ENCODE measurements at places on chromosomes 13 and 19.

GRCh38 chr13:98858191-98858590 lies 105.7 kb upstream of the SLC15A1 start:
- DNase-seq: no peak

DNA sequence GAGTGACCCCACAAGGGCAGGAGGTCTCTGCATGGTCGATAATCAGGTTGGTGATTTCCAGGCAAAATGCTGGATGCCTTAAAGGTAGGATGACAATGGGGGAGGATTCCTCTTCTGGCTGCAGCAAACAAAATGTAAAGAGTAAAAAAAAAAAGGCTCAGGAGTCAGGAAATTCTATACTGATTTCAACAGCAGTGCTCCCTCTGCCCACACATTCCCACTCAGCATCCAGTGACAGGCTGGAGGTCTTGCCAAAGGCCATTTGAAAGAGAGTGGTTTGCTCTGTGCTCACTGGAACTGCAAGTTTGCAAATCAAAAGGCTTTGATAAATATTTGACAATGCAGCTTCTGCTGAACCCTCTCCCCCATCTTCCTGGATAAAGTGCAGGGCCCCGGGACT lies 135.4 kb downstream of the TNFRSF19 start:
- no peak for DNase-seq

DNA sequence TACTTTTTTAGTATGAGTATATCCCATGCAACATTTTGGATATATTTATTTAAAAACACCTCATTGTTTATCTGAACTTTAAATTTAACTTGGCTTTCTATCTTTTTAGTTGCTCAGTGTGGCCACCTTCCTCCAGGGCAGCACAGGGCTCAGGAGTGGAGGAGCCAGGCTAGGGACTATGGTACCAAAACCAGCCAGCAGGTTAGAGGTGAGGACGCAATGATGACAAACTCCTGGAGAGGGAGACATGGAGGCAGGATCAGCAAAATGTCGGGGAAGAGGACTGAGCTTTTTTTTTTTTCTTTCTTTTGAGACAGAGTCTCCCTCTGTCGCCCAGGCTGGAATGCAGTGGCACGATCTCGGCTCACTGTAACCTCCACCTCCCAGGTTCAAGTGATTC lies 29.6 kb upstream of the CALM3 start:
- DNase-seq: no peak

DNA sequence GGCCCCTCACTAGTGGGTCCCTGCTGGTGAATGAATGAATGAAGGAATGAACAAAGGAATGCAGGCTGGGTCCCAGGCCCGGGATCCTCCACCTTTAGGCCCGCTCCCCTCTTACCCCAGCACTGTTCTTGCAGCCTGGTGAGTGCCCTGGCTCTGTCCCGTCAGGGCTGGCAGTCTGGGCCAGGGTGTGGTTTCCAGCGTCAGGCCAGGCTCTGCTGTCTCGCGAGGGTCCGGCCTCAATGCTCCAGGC lies 317 bp downstream of the LYL1 start:
- no peak for DNase-seq

- no peak for DNase-seq
Observed at GRCh38 chr13:24217601-24218281, 57.2 kb downstream of the SPATA13 start.

DNA sequence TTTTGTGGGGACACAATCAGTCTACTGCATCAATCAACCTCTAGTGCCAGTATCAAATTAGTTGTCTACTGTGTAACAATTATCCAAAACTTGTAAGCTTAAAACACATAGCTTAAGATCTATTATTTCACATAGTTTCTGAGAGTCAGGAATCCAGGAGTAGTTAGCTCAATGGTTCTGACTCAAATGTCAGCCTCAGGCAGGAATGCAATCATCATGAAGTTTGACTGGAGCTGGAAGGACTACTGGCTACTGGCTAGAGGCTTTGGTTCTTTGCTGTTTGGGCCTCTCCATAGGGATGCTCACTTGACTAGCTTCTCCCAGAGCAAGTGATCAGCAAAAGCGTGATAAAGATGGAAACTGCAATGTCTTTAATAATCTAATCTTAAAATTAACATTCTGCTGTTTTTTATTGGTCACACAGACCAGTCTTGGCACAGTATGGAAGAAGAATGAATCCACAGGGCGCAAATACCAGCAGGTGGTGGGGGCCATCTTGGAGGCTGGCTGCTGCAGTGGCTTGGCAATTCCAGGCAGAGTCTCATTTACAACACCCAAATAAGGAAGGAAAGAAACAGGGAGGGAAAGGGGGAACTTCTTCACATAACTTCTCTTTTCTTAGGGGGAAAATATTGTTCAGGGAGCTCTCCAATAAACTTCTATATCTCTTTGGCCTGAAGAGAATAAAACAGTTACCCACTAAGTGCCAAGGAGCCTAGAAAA lies 15.7 kb downstream of the CAB39L start:
- DNase-seq: no peak

- DNase-seq: no peak
Observed at GRCh38 chr13:110560601-110561343, 750 bp downstream of the RAB20 start.

GRCh38 chr13:105410602-105411001 lies 1124.9 kb downstream of the EFNB2 start:
- no peak for DNase-seq

DNA sequence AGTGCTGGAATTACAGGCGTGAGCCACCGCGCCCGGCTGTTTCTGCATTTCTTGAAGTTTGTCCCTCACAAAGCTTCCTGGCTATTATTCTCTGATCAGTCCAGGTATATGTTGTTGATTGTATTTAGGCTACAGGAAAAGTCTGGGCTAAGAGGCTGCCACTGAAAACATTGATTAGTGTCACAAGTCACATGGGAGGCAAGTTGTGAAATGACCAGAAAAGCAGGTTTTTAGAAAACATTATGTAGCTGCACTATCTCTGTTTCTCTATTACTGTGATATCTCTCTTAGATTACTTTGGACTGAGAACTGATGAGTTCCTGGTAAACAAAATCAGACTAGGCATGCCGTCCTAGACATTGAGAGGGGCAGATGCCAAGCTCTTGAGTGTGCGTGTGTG lies 16.0 kb upstream of the ZDHHC20 start:
- no peak for DNase-seq

GRCh38 chr19:5351731-5352228 lies 11.2 kb upstream of the PTPRS start:
- DNase-seq: no peak

GRCh38 chr13:45242070-45242469 lies 41.2 kb upstream of the KCTD4 start:
- DNase-seq: no peak

DNA sequence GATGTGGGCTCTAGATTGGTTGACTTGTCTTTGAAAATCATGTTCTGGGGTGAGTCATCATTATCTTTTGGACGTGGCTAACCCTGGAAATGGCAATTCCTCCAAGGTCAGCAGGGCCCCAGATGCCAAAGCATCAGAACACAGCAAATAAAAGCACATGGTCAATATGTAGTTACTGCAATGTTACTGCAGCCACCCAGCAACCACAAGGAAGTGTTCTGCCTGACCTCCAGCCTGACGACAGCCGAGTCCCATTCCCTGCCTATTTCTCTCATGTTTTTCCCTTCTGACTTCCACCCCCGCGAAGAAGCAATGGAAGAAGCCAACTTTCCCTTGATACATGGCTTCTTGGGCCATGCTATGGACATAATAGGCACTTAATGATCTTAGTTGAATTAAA lies 577.9 kb downstream of the IRS2 start:
- DNase-seq: no peak

DNA sequence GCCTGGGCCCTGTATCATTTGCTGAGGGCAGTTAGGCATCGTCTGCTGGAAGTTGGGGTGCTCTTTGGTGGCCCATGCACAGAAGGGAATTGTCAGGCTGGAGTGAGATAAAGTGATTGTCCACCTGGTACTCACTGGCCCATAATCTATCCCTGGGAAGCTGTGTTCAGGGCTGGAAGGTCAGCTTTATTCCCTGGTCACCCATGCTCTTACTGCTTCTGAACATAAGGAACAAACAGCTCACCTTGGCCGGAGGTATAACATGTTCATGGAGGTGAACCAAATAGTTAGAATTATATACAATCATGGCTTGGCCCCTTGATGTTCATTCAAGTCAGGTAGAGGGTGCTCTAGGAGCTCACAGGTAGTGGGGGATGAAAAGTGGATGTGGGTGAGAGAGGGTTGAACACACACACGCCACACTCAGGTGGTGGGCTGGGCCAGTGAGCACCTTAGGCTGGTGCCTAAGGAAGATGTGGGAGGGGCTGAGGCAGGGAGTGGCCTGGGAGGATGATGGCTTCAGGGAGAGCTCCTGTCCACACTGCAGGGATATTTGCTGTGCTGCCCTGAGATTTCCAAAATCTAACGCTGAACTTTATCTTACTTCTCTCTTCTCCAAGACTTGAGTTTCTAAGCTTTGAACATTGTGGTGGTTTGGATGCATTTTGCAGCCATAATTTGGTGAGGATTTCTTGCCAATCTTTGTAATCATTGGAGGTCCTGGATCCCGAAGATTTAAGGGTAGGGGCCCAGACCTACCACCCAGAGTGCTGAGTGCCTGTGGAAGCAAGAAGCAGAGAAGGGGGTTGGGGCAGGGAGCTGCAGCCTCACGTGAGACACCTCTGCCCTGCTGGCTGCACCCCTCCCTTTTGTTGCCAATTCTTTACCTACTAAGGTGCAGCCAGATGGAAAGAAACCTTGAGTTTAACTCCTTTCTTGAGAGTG lies 420.6 kb downstream of the ZNF536 start:
- DNase-seq: no peak

DNA sequence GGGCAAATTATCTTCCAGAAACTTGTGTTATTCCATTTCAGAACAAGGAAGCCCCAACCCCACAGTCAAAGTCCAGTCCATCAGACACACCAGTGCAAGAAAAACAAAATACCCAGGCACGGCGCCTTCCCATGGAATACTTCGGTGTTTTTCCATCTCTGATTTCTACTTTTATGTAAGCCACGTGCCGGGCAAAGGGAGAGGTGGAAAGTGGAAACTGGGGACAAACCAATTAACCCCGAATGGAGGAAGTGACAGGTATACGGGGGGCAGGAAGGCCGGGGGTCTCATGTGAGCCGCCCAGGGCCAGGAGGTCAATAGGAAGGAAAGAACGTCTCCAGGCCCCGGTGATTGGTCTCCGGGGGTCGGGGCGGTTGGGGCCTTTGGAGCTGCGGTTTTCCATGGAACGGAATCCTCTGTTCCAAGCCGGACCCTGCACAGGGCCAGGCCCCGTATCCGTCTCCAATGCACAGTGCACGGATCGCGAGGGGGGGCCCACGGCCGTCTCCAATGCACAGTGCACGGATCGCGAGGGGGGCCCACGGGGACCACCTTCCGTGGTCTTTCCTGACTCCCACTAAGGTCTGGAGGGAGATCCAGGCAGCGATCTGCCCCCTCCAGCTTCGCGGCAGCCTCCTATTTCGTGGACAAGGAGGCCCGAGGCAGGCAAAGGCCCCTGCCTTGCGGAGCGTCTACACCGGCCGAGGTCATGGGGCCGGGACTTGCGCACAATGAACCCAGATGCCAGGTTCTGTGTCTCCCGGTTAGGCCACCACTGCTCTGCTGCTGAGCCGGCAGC lies 79.7 kb downstream of the GADD45B start:
- no peak for DNase-seq

DNA sequence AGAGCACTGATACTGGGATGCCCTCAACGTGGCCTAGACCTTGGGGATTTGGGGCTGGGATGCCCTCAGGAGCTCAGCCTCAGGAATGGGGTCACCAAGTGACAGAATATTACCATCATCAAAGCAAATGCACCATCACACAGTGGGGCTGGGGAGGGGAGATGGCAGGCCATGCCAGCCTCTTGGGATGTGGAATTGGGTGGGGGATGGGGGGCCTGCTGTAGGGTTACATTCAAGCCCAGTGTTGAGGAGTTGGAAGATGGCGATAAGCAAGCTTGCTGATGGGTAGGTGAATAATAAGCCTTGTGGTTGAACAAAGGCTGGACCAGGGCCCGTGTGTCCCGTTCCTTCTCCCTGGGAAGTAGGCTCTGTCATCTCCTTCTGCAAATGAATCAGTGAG lies 69.1 kb upstream of the GPR12 start:
- no peak for DNase-seq

GRCh38 chr19:11510444-11510843 lies 4.8 kb upstream of the ZNF653 start:
- no peak for DNase-seq

DNA sequence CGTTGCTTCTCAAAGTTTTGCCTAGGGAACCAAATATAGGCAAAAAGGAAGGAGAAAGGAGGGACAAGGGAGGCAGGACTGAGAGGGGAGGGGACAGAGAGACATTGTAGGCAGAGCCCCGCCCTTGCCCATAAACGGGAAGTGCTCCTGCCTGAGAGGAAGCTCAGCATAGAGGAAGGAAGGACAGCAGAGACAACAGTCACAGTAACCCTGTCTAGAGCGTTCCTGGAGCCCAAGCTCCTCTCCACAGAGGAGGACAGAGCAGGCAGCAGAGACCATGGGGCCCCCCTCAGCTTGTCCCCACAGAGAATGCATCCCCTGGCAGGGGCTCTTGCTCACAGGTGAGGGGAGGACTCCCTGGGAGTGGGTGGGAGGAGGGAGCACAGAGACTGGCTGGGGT lies at the start of gene CEACAM21:
Gene CEACAM21, plus strand, starts transcription at position 169 of the 400 bp plus-strand sequence. Its CDS starts 109 bp downstream, at position 278.
- DNase-seq: no peak

DNA sequence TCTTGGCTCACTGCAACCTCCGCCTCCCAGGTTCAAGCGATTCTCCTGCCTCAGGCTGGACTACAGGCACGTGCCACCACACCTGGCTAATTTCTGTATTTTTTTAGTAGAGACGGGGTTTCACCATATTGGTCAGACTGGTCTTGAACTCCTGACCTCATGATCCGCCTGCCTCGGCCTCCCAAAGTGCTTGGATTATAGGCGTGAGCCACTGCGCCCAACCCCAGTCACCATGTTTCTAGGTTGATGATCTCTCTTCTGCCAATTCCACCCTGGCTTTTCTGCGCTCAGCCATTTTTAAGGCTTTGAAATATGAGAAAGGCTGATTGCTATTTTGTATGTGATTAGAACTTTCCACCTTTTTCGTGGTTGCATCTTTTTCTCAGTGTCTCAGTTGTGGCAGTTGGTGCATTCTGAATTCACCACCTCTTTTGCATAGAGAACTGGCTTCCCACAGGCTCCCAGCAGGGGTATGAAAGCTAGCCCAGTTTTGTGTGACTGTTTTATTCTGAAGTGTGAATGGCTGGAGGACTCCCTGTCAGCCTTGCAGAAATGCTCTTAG lies 15.5 kb downstream of the CEACAM1 start:
- no peak for DNase-seq
